ENCODE measurements at places on chromosomes 12 and 14.

DNA sequence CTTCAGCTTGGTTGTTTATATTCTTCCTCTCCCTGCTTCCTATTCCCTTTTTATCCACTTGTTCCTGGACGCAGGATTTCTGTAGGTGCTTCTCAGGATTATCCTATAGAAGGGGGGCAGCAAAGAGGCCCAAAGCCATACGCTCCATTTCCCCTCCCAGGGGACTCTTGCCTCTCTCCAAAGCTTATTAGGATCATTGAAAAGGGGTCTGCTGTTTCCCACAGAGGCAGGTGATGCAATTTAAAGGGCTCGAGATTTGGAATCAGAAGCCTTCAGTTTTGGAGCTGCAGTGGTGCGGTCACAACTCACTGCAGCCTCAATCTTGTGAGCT lies 31.5 kb upstream of the SYNDIG1L start:
- DNase-seq: no peak

DNA sequence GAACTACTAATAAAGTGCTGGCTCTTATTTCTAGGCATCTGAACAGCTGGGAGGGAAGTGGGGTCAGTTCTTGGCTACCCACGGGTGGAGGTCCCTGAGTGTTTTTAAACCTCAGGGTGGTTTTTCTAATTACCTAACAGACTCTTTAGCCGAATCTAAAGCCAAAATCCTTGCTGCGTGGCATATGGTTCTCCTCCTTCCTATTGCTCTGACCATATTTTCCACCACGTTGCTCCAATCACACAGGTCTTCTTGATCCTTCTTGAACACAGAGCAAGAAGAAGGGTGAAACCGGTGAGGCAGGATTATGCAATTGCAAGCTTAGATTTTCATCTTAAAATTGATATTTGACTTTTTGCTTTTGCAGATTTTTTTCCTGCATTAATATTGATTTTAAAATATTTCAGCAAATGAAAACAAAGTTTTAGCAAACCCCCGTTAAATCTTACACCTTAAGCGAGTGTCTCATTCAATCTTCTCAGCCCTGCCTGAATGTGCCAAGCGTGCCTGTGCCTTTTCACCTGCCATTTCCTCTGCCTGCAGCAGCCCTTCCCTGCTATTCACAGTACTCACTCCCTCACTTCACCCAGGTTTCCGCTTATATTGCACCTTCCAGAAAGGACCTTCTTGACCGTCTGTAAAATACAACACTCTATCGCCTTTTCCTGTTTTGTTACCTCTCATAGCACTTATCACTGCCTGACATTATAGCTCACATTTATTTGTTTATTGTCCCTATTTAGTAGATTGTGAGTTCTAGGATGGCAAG lies 506.0 kb downstream of the DIO2 start:
- DNase-seq: no peak

GRCh38 chr14:38578278-38578681 lies 322.4 kb upstream of the CLEC14A start:
- DNase-seq: peak; percentile 59

- no peak for DNase-seq
Measured at GRCh38 chr12:30361145-30361544, 334.5 kb downstream of the IPO8 start.

DNA sequence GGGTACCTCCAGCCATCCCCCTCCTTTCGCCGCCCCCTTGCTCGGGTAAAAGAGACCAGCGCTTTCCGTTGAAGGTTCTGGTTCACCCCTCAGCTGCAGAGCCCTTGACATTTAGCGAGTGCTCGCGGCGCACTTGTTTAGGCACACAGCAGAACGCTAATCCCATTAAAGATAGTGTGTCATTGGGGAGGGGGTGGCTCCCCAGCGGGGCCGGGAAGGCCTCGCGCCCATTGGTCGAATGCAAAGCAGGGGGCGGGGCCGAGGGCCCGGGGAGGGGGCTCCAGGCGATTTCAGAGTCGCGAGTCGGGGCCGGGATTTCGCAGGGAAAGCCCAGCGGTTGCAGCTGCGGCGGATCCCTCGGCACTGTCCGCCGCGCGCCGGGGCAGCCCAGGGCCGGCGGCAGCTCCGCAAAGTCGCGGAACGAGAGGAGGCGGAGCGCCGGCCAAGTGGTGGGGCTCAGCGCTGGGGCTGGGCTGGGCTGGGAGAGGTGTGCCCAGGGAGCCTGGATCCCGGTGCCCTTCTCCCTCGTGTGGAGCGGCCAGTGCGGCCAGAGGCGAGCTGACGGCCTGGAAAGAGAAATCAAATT lies 122.9 kb downstream of the TSPAN9 start:
- peak; percentile 26 for DNase-seq

- DNase-seq: no peak
Measured at GRCh38 chr14:22476005-22476751, 112.8 kb downstream of the DAD1 start.

DNA sequence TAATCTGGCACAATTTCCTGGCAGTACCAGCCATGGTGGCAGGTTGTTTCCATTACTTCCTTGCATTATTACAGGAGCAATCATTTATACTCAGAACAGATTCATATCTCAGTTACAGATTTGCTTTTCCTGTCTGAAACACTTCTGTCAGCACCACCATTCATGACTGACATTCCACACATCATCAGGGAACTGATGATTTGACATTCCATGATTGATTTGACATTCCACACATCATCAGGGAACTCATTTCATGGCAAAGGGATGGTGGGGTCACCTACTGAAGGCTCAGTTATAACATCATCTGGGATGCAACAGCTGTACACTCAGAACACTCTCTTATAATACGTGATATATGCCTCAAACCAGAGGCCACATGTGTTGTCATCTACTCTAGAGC lies 30.9 kb upstream of the RERGL start:
- no peak for DNase-seq

DNA sequence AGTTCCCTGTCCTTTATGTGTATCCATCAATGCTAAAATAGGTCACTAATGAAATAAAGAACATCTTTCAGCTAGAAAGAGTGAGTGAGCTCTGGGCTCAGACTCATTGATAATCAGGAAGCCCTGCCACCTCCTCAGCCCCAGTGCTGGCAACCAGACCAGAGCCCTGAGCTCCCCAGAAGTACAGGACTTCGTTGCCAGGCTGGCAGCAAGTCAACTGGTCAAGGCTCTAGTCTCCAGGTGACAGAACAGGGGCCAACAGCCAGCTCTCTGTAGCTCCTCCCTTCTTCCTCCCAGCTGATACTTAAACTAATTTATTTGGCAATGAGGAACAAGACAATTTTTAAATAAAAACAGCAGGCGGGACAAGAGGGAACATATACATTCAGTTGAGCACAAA lies 145.3 kb downstream of the EGLN3 start:
- DNase-seq: no peak

GRCh38 chr12:107537464-107538119 lies 148.0 kb upstream of the PWP1 start:
- DNase-seq: no peak

DNA sequence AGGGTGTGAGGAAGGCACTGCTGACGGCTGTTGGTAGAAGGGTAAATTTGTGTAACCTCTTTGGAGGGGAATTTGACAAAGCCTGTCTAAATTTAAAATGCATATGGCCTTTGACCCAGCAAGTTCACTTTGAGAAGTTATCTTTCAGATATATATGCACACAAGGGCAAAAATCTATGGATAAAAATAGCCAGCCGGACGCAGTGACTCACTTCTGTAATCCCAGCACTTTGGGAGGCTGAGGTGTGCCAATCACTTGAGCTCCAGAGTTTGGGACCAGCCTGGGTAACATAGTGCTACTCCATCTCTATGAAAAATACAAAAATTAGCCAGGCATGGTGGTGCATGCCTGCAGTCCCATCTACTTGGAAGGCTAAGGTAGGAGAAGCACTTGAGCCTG lies 13.4 kb downstream of the UBC start:
- DNase-seq: no peak

GRCh38 chr14:45198551-45198950 lies 54.5 kb downstream of the MIS18BP1 start:
- DNase-seq: peak; percentile 35

DNA sequence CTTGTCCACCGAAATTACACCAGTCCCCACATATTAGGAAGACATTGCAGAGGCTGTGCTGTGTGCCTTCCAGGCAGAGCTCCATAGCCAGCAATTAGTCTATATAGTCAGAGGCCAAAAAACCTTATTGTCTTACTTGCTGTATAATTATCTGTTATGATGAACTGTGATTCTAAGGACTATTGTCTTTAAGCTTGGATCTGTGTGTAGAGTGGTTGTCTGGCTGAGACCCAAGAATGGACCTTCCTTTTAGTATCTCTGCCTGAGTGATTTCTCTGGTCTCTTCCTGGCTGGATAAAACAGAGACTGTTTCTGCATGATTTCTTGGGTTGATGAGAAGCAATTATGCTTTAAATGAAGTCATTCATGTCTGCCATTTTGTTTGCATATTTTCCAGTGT lies 465.3 kb downstream of the PRKD1 start:
- DNase-seq: no peak

- DNase-seq: no peak
Measured at GRCh38 chr14:77264466-77265186, 6.4 kb downstream of the NGB start.

DNA sequence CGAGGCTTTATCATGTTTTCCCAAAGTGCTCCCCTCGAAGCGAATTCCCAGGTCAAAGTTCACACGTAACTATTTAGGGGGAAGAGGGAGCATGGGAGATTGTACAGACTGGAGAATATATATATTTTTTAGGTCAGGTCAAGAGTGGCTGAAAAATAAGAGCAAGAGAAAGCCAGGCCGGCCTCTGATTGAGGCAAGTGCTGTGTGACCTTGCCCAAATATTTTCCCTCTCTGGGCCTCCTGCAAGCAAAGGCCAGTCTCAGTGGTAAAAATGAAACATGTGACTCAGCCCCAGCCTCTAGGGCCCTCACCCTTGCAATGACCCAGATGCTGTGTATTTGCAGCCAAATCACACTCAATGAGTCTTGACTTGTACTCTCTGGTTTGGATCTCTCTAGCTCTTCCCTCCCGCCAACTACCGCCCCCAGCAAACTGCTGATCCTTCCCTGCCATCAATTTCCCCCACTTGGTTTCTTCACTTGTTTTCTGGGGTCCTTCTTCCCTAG lies 34.1 kb downstream of the SMUG1 start:
- DNase-seq: no peak

DNA sequence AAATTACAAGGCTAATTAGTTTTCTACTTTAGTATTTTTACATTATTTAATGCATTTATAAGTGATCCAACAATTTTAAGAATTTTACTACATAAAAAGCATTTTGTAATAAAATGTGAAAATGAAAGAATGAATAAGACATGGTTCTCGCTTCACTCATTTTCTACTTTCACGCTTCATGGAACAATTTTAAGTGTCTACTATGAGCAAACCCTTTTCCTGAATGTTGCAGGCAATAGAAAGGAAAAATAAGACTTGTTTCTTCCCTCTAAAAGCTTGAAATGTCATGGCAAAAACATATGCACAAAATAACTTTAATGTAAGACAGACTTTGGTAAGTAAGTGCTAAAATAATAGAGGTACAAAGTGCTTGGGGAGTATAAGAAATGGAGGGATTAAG lies 205.7 kb upstream of the HMGA2 start:
- DNase-seq: no peak

GRCh38 chr14:52312931-52313355 lies 1.2 kb upstream of the PTGER2 start:
- peak; percentile 68 for DNase-seq

DNA sequence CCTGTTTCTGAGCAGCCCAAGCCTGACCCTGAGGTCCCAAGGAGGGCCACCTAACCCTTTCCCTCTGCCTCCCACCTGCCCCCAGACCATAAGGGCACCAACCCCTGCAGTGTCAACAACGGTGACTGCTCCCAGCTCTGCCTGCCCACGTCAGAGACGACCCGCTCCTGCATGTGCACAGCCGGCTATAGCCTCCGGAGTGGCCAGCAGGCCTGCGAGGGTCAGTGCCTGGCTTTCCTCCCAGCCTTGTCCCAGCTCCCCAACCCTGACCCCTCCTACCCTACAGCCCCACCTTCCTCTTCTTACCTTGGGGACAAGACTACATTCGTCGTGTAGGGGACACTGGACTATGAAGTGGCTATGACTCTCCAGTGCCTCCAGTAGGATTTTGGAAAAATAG lies 33.7 kb upstream of the LRP1-AS start:
- no peak for DNase-seq

GRCh38 chr12:124796303-124796960 lies 67.2 kb downstream of the SCARB1 start:
- no peak for DNase-seq

DNA sequence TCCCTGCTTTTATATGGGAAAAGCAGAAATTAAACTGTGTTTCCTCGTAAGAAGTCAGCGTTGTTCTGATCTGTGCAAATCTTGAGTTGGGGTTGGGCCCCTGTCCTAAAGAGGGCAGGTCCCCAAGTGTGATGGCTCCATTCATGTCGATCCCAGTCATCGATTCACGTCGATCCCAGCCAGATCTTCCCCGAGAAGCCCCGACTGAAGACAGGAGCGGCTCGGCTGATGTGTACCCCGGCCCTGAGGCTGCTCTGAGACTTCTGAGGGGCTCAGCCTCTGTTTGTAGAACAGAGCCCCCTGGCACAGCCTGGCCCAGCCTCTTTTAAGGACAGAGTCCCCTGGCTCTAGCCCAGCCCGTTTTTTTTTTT lies 9.3 kb downstream of the PGAM5 start:
- no peak for DNase-seq

Data from AG10803 (cell line).